ENCODE measurements at places on chromosomes 1 and 21.

DNA sequence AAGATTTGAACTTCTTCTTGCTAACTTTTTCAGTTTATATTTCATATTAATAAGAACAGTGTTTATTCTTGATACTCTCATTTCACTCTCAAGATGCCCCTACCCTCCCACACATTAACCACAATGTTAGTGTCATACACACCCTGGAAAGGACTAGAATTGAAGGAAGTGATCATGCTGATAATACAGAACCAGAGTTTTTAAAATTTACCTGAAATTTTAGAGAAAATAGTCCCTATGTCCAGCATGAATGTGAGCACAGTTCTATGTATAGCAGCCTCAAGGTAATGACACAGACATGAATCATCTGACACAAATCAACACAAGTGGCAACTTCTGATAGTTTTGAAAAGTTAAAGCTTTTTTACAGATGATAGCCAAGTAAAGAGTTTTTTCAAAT, 26.0 kb downstream of the RGS1 start:
- DNase-seq = no peak

- no peak for DNase-seq
Measured at GRCh38 chr1:56107275-56107638, 472.1 kb downstream of the PLPP3 start.

- DNase-seq = no peak
Measured at GRCh38 chr1:4778056-4778455, 123.6 kb downstream of the AJAP1 start.

DNA sequence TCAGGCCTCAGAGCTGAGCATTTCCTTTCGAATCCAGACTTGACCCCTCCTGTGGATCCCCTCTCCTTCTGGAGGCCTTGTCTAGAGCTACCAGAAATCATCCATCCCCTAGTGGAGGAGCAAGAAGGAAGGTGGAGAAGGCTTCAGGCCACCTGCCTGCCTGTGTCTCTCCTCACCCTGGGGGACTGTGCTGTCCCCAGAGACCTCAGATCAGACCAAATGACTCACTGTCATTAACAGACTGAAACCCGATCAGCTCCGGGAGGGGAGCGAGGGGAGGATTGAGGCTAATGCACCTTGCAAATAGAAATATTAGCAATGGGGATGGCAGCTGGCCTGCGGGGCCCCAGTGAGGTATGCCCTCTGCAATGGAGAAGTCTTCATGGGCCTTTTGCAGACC, 2.1 kb downstream of the MYBPH start:
- no peak for DNase-seq

DNA sequence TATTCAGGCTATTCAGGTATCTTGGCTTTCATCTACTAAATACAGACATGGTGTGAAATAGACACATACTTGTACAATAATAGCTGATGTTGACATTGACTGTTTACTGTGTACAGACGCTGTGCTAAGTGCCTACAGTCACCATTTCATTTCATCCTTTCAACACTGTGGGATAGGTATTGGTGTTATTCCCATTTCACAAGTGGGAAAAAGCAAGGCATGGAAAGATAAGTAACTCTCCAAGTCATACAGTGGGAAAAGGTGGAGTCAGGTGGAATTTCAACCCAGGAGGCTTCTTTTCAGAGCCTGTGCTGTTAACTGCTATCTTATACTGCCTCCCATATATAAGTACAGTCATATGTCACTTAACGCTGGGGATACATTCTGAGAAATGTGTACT, 49.6 kb upstream of the ATP1A1 start:
- DNase-seq = no peak

DNA sequence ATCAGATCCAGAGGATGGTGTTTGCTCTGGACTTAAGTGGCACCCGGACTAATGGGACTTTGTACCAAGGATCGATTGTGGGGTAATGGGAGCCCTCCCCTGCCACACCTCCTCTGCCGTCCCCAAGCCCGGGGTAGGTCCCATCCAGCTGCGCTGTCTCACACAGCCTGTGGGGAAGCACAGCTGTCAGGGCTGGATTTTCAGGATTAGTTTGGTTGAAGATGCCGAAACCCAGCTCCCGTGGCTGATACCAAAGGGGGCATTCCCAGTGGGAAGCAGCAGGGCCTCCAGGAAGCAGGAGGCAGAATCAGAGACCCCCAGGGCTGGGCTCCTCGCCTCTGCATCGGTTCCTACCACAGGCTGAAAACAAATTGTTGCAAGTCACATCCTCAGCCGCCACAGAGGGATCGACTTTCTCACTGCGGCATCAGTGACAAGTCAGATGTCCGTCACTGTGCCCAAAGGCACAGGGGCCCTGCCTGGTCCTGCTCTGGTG, 59.7 kb downstream of the MATN1 start:
- no peak for DNase-seq

DNA sequence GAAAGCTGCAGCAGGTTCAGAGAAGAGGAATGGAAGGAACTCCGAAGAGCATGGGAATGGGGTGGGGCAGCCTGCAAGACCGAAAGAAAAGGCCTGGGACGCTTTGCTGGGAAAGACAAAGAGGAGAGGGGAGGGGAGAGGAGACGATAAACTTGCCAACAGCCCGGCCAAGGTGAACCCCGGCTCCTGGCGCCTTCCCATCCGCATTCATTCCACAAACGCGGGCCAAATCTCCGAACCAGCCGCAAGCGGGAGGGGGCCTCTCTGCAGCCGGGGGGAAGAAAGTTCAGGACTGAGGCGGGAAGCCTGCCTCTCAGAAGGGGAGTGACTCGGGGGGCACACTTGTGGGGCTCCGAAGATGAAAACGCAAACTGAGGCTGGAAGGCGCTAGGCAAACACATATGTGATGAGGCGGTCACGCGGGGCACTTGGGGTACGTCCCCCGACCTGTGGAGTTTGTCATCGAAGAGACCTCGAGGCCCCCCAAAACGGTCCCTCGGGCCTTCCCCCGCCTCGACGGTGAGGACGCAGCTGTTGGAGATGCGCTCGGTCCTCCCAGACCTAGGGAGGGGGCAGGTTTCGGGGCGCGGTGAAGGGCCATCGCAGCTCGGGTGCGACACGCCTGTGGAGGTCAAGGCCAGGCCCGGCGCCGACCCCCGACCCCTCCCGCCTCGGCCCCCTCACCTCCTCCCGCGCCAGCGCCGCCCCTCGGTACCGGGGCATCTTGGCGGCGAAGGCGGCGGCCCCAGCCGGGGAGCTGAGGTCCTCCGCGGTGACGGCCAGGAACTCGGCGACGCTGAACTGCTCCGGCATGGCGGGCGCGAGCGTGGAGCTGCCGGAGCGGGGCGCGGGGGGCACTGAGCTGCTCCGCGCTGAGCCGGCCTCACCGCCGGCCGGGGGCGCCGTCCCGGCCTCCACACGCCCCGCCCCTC, at the start of gene ASAP3:
TSS of gene ASAP3 (minus strand) at position 859 of the 932 bp plus-strand sequence. CDS start at position 813, 46 bp downstream.
- DNase-seq = no peak

Measured in stimulated activated CD4-positive, alpha-beta T cell treated with anti-CD3 and anti-CD28 coated beads, Interleukin-1b, Interleukin-23, amount 100 ng/mL, for 48 hours (primary cell).